ENCODE measurements at places on chromosomes 7 and 10.

DNA sequence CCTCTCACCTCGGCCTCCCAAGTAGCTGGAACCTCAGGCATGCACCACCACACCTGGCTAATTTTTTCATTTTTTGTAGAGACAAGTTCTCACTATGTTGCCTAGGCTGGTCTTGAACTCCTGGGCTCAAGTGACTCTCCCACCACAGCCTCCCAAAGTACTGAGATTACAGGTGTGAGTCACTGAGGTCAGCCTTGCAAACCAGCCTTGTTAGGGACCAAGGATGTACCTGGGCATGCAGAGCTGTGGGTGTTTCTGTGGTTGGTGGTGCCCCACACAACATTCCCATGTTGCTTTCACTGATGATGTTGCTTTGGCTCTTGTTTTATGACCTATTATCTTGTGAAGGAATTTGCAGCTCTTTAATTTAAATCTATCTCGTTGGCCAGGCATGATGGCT is 54.8 kb downstream of the OTUD1 start:
- no peak for DNase-seq

DNA sequence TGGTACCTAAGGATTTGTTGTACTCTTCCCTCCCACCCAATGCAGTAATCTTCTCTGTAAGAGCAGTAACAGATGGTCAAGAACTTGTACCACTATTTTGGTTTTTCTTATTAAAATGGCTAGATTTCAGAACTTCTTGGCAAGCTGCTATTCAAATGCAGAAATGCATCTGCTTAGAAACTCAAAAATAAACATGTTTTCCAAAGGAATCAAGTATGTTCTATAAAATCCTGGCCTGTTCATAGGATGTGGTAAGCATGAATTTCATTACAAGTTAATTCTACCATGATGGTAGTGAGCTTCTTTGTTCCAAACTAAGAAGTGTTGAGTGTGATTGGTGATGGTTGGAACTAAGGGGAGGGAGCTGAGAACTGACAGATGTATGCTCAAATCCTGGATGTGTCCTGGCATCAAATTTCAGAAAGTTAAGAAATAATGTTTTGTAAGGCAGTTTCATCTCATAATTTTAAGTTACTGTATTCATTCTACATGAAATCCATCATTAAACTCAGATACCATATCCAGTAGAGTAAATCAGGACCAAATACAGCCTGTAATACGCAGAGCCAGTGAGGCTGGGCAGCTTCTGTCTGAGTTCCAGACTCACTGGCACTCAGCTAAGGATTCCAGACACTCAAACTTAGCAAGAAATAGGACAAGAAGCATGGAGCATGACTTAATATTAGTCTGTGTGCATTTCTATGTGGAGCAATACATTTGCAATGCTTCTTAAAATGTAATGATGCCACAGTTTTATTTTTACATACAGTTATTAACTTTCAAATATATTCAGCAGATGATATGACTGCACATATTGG is 119.6 kb downstream of the TES start:
- DNase-seq: no peak

DNA sequence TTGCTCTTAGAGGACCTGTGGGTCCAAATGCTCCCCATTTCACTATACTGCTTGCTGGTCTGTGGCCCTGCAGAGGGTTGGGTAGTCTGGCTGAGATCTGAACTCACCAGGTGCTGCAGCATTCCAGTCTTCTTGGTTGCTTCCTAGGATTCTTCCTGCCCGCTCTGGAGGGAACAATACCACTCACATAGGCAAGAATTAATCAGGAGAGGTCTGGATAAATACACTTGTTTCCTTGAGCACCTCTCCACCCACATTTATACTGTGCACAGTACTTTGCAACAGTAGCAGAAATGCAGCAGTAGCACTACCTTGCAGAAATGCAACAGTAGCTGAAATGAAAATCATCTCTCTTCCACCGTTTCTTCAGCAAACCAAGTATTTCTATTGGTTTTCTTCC is 125.3 kb downstream of the INSYN2A start:
- DNase-seq: no peak

- no peak for DNase-seq
These were observed 659.6 kb upstream of the ANKRD30A start for GRCh38 chr10:36465604-36466379.

- DNase-seq: no peak
These were observed 108.1 kb downstream of the EBF3 start for GRCh38 chr10:129855836-129856563.

Data from GM19239 (cell line).